D341Med (cell line): ENCODE measurements at places on chromosomes 5 and 9.

- no peak for DNase-seq
Measured at GRCh38 chr5:65855766-65856315, 70.5 kb upstream of the ERBIN start.

DNA sequence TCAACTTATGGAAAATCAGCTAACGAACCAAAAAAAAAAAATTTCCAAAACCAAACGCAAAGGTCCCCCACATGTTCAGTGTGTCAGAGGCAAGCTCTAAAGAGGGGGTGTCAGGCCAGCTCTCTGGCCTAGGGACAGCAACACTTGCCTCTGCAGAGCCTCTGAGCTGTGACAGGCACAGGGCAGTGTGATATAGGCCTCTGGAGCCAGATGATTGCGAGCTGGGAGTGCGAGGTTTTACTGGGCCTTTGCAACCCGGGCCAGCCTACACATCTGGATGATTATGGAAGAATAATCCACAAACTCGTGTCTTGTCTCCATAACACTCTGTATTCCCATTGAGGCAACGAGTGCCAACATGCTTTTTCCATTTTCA, 67.7 kb upstream of the STC2 start:
- DNase-seq = no peak

- no peak for DNase-seq
Measured at GRCh38 chr5:150513375-150514309, 5.7 kb downstream of the NDST1 start.

GRCh38 chr9:89048616-89049015, 57.3 kb downstream of the S1PR3 start:
- DNase-seq = no peak

DNA sequence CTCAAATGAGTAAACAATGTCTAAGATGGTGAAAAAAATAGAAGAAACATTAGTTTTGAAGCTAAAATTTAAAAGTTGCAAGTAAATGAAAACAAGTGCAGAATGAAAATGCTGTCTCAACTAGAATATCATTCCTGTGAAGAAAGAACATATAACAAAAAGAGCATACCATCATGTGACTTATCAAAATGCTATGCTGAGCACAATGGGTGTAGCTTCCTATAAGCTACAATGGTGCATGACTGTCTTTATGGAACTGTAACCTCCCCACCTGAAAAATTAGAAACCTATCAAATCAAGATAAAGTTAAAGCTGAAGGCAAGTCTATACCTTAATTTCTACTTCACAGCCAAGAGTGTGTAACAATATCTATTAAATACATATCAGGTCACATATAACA, 192.0 kb downstream of the AP3B1 start:
- no peak for DNase-seq

GRCh38 chr5:132886064-132886823, 12.8 kb downstream of the LEAP2 start:
- DNase-seq = no peak

DNA sequence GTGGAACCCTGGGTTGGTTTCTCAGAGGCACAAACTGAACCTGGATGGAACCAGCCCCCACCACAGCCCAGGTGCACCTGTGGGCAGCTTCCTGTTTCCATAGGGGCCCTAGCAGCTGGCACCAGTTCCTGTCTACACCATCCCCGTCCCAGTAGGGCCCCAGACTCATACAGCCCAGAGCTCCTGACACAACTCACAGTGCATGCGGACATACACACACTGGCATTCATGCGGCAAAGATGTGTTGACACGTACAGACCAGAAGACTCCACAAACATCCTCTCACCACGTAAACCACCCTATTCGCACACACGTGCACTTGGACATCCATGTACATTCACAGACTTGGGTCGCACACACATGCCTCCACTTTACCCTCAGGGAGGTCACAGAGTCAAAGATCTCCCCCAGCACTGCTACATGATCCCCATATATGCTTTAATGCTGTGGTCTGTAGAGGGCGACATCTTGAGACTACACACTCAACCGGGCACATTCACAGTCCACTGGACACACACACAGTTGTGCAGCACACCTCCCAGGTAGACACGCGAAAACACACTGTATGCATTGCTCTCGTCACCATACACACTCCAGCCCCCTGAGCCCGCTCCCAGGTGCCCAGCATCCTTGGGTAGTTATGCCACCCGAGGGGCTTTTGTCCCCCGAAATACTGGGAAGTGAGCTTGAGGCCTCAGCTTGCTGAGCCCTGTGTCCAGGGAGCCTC, 22.4 kb downstream of the CXXC5 start:
- no peak for DNase-seq

DNA sequence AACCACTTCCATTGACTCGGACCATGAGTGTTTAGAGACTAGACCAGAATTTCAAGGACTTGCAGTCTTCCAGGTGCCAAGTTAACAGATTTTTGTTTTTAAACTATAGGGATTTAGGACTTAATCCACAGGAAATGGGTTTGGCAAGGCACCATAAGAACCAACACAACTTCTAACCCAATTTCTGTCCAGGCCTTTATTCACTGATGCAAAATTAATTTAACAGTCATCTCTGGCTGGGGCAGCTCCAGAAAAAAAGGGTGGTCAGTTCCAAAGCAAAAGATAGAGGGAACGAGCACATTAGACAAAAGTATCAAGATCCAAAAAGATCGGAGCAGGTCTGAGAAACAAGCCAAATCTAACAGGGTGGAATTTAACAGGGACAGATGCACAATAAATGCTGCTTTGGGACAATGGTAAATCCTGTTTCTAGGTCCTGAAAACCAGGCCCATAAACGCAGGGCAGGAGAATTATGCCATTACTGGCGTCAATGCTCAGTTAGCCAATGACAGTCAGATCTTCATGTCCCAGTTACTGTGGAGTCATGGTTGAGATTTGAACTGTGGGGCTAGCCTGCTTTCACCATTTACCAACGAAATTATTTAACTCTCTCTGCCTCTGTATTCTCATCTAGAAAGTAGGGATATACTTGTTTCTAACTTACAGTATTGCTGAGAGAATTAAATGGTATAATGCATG, 590.8 kb upstream of the BRINP1 start:
- DNase-seq = no peak

GRCh38 chr9:97802276-97802675, 50.8 kb upstream of the FOXE1 start:
- no peak for DNase-seq

DNA sequence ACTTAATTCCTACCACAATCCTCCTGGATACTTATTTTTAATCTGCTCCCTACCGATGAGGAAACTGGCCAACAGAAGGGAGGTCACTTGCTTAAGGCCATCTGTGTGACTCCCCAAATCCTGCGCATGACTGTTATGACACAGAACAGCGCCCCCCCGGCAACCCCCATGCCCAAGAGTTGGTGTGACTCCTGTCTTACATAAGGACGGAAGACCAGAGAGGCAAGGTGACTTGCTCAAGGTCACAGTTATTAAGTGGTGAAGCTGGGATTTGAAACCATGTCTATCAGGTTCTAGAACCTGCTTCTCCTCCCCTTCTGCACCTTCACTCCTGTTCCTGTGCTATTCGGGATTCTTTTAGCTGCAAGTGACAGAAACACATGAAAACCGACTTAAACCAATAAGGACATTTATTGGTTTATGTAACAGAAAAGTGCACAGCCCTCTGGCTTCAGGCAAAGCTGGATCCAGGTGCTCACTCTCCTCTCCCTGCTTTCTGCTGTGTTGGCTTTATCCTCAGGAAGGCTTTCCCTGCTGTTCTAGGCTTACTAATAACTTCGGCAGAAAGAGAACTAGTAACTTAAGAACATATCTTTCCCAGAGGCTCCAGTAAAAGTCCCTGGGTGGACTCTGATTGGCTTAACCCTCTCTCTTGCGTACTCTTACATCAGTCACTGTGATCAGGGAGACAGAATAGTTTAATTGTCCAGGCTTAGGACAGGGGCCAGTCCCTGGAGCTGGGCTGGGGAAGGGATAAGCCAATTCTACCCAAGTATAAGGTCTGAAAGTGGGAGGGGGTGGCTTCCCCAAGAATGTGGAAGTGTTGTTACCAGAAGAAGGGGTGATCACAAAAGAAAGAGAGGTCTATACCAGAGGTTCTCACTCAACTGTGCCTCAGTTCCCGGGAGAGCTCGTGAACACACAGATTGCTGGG, 43.7 kb downstream of the FGF18 start:
- DNase-seq = no peak

GRCh38 chr5:15501091-15501791, 1.3 kb downstream of the FBXL7 start:
- DNase-seq = no peak

- DNase-seq = no peak
Measured at GRCh38 chr5:131786036-131786435, 10.8 kb downstream of the FNIP1 start.

DNA sequence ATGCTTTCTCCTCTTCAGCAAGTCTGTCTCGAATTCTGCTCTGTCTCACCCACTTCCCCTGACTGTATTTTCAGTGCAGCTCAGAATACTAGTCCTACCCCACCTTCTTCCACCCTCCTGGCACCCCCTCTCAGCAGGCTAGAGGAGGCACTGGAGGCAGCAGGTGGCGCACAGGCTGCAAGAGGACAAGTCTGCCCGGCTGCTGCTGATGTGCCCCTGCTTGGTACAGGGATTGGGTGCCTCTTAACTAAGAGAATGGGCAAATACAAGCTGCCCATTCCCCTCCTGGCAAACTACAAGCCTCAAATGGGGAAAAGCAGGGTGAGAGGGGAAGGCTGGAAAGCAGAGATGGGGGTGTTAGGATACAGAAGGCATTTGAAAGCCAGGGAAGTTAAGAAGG, 5.1 kb downstream of the TLN1 start:
- DNase-seq = peak; percentile 51

- DNase-seq = no peak
Measured at GRCh38 chr9:76984486-76984885, 35.0 kb upstream of the FOXB2 start.

GRCh38 chr5:137822158-137822764, 45.4 kb upstream of the MYOT start:
- DNase-seq = peak; percentile 71

DNA sequence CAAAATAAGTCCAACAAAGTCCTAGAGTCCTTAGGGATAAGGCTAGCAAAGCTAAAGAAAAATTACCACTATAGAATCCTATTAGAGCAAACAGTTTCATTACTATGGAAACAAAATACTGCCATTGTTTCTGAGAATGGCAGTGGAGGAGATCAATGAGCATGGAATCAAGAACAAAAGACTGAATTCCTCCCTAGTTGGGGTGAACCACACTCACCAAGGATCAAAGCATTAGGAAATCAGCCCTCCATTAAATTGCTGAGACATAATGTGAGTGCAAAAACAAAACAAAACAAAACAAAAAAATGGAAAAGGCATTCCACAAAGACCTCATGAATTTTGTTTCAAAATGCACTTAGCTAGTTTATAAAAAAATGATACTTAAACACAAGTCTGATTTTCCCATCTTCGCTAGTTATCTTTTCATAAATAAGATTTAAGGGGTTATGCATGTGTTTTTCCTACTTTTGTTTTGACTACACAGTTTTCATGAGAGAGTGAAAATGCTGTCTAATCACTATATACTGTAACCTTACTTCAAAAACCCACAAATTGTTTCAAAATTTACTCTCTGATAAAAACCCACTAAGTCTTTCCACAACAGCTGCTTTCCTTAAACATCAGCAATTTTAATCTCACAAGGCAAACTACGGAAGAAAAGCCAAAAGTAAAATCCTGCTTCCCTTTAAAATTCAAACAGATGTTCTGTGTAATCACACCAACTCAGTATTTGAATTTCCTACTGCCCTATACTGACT, 9.7 kb downstream of the SERINC5 start:
- DNase-seq = no peak

DNA sequence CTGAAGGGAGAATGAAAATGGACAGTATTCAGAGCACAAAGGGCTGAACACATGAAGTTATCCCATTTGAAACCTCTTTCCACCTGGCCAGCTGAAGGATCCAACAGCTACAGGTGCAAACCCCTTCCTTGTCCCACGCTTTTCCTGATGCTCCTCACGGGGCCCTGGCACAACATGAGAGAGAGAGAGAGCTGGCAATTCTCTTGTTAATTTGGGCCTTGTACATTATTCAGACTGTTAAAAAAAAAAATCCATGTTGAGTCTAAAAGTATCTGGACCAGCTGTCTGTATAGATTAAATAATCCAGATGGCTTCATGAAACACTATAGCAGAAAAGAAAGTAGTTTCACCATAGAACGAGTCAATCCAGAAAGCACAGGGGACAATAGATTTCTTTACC, 74.1 kb downstream of the HMHB1 start:
- no peak for DNase-seq

GRCh38 chr5:37626266-37626665, 213.6 kb downstream of the GDNF start:
- no peak for DNase-seq

DNA sequence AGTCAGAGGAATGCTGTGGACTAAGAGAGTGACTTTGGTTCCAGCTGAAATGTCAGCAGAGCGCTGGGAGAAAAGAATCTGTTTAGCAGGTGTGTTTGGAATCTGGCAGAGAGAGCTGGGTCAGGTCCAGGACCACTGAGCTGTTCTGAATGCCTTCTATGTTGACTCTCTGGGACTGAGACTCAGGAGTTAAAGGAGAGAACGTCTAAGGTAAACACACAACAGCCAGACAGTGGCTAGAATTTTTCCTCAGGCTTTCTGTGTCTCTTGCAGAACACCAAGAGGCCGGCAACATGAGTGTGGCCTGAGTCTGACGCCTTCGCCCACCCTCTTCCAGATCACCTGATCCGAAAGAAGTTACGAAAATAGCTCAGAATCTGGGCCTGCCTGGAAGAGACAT, 107.2 kb upstream of the ZNF462 start:
- DNase-seq = no peak

DNA sequence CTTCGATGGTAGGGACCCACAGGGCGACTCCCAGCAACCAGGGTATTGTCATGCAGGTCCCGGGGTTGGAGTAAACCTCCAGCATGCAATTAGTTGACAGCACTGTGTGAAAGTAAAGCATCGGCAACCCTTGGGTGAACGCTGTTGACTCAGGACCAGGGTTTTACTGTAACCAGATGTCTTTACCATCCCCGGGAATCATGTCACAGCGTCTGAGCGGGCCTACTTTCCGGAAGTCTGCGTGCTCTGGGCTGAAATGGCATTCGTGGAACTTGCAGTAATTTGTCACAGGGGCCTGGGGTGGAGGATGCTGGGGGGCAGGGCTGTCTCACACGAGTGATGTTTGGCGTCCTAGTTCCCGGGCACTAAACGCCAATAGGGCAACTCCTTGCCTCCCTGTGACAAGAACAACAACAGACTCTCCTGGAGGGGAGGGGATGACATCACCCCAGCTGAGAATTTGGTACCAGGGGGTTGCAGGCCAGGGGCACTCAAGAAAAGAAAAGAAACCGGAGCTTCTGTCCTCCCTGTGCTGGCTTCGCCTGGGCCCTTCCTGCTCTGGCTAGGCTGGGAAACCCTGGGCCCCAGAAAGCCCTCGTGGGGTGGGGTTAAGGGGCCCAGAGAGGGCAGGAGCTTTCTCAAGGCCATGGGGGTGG, 10.1 kb upstream of the UBAC1 start:
- no peak for DNase-seq

- no peak for DNase-seq
Measured at GRCh38 chr9:70232476-70232875, 26.3 kb upstream of the SMC5 start.

- no peak for DNase-seq
Measured at GRCh38 chr5:150303070-150303615, 438 bp upstream of the ARSI start.
